ENCODE measurements at places on chromosomes 2 and 18.

GRCh38 chr2:156708051-156708450 lies 271.9 kb downstream of the GPD2 start:
- no peak for DNase-seq

DNA sequence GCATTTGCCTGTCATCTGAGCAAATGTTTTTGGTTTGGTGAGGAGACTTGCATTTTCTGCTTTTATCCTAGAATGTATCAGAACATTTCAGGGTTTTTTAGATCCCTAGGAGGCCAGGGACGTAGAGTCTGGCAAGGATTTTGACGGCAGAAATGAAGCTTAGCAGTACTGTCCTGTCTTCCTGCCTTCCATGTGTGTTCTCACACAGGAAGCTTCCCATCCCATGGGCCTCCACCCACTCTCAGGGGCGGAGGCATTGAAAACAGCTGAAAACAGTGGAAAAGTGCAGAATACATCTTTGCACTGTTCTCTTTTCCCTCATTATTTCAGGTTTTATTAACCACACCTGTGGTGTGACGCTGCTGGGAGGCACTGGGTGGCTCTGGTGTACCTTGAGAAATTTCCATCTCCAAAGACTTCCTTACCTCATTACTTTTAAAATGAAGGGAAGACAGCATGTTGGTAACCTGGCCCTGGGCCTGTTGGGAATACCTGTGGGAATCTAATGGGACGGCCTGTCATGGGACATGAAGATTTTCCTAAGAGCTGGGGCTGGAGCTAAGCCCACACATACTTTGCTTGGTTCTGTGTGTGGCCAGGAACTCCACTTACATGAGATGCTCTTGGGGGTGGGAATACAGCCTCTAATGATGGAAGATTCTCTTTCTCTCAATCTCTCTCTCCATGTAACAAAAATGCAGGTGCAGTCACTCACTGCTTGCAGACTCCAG lies 20.5 kb downstream of the PCARE start:
- DNase-seq: no peak

GRCh38 chr2:132620115-132620514 lies 49.9 kb downstream of the LYPD1 start:
- no peak for DNase-seq

DNA sequence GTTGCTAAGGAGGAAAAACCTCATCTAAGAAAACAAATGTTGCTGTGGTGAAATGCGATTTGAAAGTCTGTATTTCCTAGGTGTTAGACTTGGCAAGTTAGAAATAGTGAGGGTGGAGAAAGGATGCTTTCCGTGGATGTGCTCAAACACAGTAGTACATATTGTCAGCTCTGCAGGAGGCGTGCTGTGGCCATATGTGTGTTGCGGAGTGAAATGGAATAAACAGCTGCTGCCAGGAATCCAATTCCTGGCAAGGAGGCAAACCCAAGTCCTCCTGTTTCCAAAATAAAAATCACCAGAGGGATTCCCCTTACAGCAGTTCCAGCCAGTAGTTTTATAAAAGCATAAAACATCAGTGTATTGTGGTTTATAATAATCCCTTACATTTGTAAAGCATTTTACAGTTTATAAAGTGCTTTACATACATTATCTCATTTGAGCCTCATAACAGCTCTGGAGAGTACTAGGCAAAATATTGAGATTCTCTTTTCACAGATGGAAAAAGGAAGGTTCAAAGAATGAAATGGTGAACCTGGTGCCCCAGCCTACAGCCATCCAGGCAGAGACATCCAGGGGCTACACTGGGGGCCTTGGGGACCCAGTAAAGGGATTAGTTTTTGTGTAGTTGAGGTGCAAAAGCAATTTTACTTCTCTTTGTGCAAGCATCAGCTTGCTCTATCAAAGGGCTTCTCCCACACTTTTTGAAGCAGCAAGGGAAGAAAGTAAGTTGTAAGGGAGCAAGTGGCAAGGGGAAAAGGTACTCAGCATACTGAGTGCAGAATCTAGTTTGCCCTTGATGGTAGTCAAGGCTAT lies 206.0 kb downstream of the AGPS start:
- no peak for DNase-seq

DNA sequence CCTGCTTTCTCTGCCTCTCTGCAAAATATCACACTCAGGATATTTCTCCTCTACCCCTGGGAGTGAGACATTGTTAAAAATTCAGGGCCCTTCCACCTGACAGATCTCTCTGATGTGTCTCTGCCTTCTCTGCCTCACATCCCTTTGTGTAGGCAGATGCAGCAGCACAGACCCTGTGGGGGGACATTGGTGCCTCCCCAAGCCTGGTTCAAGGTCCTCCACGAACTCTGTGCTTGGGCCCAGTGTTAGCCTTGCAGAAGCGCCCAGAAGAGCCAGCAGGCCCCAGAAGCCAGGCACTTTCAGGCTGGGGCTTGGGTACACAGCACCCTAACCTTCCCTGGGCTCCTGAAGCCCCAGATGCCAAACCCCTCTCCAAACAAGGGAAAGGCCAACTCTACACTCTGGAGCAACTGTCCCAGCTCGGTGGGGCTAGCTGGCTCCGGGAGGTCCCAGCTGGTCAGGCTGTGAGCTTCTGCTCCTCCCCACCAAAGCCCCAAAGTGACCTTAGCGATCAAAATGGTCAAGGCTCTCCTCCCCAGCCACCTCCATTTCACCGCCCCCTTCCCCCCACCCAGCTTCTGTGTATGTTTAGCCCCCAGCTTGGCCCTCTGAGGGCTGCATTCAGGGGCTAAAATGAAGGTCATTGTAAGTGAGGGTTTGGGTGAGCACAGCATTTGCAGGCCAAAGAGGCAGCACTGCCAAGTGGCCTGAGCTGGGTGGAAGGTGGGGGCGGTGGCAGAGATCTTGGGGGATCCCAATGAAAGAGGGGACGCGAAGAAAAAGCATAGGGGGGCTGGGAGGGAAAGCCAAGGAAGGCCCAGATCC lies 2.6 kb downstream of the HOXD9 start:
- no peak for DNase-seq

GRCh38 chr2:39375917-39376316 lies 61.2 kb downstream of the MAP4K3 start:
- DNase-seq: no peak

GRCh38 chr2:133573491-133574162 lies 5.4 kb upstream of the NCKAP5 start:
- no peak for DNase-seq

DNA sequence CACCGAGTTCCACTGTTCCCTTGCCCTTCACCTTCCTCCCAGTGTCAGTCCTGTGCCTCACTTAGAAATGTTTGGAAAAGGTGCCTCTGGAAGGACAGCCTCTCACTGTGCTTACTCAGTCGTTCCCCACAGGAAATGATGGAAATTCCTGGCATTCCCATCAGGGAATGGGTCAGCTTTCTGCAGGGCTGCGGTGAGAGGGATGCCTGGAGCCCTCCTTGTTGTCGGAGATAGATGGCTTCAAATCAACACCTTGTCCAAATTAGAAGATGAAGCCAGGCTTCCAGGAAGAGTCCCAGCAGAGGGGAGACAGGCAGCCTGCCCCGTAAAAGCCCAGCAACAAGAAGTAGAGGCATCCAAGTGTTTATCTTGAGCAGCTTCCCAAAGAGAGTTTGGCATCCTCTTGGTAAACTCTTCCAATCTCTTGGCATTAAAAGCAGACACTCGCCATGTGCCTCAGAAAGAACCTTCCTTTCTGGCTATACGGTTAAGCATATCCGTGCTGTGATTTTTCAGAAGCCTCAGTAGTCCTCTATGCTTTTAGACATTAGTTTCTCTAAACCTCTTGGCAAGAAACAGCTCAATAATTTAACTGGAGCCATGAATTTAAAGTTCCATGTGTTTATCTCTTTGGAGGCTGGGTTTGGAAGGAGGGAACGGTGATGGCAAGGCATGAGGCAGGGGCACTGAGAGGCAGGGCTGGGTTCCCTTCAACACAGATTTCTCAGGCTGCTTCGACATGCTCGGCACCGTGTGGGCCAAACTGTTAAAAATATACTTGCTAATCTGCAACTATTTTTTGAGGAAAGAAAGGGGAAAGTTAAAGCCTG lies 25.1 kb downstream of the COLEC12 start:
- no peak for DNase-seq

GRCh38 chr18:5058768-5059695 lies 138.0 kb downstream of the AKAIN1 start:
- peak; percentile 3 for DNase-seq

- no peak for DNase-seq
Observed at GRCh38 chr18:23204589-23205235, 69.4 kb downstream of the CABLES1 start.

DNA sequence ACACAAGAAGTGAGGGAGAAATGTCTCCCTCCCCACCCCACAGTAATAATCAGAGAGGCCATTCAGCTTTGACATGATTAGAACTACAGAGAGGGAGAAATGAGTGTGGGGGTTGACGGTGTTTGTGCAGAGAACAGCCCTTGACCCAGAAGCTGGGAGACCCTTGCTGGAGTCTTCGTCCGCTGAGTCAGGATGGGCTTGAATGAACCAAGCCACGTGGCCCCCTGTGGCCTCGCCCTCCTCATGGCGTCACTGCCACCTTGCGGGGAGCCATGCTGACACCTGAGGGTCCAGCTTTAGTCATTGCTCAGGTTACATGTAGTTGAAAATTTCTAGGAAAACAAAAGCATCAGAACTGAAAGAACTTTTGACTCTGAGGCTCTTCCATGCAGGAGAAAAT lies 101.2 kb downstream of the DGKD start:
- DNase-seq: no peak

DNA sequence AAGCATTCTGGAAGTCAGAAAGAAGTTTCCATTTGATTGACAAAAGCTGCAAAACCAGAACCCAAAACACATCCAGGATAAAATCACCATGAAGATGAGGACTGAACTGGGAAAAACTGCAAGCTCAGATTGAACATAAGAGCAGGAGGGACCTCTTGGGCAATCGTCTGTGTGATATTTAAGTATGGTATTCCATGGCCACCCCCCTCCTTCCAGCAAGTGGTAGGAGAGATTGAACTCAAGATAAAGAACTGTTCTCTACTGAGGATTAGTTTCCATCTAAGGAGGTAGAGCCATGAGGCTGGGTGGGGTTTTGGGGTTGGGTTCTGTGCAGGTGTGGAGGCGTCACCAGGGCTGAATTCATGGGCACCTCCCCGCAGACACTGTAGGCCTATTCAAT lies 251.1 kb downstream of the NCKAP5 start:
- no peak for DNase-seq

GRCh38 chr18:55106906-55107305 lies 147.6 kb upstream of the CCDC68 start:
- DNase-seq: no peak

GRCh38 chr18:54080858-54081257 lies 143.6 kb downstream of the MBD2 start:
- no peak for DNase-seq

DNA sequence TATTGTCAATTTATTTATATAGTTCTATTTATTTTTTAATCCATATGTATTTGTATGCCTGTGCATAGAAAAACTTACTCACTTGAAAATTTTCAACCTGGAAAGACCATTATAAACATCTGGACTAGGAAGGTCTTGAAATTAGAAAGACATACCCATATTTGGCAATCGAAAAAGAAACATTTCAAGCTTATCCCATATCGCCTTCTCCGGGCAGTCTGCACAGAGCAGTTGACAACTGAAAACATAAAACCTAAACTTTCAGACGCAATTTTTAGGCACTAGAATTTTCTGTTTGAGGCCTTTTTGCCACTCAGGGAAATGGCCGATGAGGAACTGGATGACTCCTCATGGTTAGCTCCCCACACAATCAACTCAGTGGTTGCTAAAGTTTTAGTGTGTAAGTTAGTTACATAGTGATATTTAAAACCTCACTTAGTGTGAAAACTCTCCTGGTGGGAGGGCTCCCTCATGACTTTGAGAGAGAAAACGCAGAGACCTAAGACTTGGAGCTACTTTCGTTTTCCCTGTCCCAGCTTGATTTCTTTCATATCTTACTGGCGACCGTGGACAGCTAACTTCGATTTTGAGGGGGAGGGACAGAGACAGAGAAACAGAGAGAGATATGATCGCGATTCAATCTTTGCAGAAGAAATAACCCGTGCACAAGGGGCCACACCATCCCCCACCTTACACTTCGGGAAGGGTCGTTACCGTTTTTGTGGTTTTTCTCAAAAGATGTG lies 3.2 kb upstream of the HOXD12 start:
- DNase-seq: no peak

DNA sequence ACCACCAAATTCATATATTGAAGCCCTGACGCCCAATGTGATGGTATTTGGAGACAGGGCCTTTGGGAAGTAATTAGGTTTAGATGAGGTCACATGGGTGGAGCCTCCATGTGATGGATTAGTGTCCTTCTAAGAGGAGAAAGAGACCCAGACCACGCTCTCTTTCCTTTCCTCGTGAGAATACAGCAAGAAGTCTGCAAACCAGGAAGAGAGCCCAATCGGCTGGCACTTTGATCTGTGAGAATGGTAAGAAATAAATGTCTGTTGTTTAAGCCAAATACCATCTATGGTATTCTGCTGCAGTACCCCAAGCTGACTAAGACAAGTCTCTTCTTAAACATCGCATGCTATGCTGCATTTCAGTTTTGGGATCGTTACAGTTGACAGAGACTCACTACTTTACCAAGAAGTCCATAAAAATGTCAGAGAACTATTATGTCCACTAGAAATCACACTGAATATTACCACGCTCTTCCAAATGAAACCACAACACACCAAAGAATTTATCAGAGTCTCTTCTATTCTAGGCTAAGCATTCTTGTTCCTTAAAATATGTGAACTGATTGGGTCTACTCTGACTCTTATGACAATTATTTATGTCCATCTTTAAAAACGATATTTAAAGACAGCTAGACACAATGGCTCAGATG lies 48.5 kb downstream of the LPIN2 start:
- DNase-seq: no peak

GRCh38 chr2:3413697-3414096 lies 34.2 kb downstream of the TRAPPC12 start:
- no peak for DNase-seq

GRCh38 chr2:112803691-112804521 lies 19.6 kb upstream of the IL1A start:
- DNase-seq: no peak

GRCh38 chr18:3529077-3529476 lies 79.1 kb downstream of the TGIF1 start:
- no peak for DNase-seq

- DNase-seq: peak; percentile 36
Observed at GRCh38 chr2:219249203-219249980, 3.7 kb upstream of the TUBA4B start.

DNA sequence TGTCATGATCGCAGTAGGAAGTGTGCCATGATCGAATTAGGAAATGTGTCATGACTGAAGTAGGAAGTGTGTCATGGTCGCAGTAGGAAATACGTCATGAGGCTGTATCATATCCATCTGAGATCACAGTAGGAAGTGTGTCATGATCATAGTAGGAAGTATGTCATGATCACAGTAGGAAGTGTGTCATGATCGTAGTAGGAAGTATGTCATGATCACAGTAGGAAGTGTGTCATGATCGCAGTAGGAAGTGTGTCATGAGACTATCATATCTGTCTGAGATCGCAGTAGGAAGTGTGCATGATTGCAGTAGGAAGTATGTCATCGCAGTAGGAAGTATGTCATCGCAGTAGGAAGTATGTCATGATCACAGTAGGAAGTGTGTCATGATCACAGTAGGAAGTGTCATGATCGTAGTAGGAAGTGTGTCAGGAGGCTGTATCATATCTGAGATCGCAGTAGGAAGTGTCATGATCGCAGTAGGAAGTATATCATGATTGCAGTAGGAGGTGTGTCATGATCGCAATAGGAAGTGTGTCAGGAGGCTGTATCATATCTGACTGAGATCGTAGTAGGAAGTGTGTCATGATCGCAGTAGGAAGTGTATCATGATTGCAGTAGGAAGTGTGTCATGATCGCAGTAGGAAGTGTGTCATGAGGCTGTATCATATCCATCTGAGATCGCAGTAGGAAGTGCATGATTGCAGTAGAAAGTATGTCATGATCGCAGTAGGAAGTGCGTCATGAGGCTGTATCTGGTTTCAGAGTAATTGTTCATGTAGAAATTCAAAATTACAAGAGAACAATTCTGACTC lies 56.4 kb upstream of the NFATC1 start:
- no peak for DNase-seq

Data from T-helper 9 cell (primary cell).